ENCODE measurements at places on chromosomes 4 and X.

- DNase-seq: no peak
Observed at GRCh38 chrX:153200462-153200861, 21.4 kb downstream of the MAGEA1 start.

DNA sequence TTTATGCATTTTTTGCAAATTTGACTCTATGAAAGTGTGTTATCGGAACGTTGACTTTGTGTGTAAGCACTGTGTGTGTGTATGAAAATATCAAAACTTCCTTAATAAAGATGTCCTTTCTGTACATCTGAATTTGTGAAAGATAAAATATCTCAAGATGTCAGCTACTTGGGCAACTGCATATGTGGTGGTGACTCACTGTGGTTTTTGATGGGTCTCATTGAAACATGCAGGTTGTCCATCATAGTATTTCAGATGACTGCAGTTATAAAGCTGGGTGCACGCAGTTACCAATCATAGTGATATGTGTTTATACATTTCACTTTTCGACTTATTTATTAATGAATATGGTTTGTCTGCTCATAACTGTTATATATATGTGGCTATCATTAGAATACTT lies 19.7 kb upstream of the BBS12 start:
- no peak for DNase-seq

- DNase-seq: peak; percentile 7
Observed at GRCh38 chrX:71859637-71860036, 51.0 kb upstream of the NHSL2 start.

DNA sequence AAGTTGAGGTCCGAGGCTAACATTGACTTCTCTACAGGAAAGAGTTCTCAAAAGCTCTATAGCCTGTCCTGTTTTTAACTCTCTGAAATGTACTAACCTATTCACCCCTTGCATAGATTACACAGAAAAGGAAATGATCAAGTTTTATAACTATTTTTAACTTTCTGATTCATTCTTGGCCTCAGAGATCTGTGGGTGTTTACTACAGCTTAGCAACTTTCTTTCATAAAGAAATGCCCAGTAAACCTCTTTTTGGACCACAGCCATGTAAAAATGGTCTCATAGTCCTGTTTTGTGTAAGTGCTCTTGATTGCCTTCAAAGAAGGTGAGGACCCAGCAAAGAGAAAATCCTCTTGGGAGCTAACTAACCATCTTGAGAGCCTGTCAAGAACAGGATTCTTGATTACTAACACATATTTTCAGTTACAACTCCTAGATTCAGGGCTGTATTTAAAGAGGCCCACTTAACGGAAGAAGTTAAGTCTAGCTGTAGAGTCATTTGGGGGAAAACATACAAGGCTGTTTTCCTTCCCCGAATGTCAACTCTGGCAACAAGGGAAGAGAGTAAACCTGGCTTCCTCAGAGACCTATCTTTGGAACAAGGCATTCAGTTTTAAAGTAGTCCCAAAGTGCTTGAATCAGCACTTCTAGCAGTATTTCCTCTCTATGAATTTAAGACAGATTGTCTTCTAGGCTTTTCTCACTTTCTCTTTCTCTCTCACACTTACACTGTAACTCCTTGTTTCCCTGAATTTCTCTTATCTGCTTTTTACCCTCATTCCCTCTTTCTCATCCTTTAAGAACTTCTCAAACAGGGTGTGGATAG lies 78.2 kb downstream of the IL21 start:
- peak; percentile 11 for DNase-seq

DNA sequence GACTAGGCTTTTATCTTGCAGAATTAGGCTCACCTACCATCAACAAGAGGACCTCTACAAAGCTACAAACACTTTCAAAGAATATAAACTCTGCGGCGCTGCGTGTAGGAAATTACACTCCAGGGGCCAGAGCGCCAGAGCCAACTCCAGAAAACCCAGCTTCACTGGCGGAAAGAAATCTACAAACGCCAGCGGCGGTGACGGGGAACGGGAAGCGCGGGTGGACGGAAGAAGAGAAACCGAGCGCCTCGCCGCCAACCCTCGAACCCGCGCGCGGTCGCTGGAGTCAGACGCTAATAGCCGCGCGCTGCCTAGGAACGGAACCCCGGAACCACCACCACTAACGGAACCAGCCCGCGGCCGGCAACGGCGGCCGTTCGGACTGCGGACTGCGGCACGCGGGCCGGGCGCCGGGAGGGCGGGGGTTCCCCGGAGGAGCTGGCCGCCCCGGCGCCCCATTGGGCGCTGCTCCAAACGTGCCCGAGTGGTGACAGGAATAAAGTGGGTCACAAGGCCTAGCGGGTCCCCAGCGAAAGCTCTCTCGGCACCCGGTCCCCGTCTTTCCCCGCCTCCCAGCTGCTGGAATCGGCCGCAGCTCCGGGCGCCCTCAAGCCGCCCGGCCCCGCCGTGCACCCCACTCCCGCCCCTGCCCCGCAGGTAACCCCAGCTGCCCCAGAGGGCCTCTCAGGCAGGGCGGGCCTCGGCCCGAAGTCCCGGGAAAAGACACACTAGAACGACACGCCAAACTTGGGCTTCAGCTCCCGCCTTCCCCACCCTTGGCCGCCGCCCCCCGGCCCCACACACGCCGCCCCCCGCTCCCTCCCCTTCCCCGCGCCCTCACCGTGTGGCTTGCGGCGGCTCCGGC lies 836 bp downstream of the CLOCK start:
- DNase-seq: peak; percentile 65

- DNase-seq: no peak
Observed at GRCh38 chrX:9369802-9370291, 95.0 kb upstream of the TBL1X start.

GRCh38 chrX:24982306-24982965 lies 33.3 kb downstream of the ARX start:
- no peak for DNase-seq

- DNase-seq: no peak
Observed at GRCh38 chrX:79263550-79263949, 103.6 kb downstream of the ITM2A start.

DNA sequence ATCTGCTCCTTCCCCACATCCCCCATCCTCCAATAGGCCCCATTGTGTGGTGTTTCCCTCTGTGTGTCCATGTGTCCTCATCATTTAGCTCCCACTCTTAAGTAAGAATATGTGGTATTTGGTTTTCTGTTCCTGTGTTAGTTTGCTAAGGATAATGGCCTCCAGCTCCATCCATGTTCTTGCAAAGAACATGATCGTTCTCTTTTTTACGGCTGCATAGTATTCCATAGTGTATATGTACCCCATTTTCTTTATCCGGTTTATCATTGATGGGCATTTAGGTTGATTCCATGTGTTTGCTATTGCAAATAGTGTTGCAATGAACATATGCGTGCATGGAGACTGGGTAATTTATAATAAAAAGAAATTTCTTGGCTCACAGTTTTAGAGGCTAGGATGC lies 31.5 kb downstream of the GRK4 start:
- DNase-seq: no peak
